ENCODE measurements at places on chromosomes 3 and 15. TPM values are rescaled to one million over a fixed set of nuclear protein-coding genes. Genes with fewer than 3 reads are reported as not detected.

The ITIH1 gene
- total RNA-seq: not detected

The GOLGA8R gene
- 1.3 TPM for total RNA-seq

The DAPK2 gene
- total RNA-seq: 8.2 TPM

The MYRIP gene
- not detected for total RNA-seq
